Endothelial cell (in vitro differentiated cells): ENCODE measurements at places on chromosomes 3 and 15.
A peak's percentile ranks its signal among the peaks of the same experiment; 100 is the strongest.

- DNase-seq, result no peak
Measured at GRCh38 chr3:733313-733712, 359.5 kb upstream of the CNTN6 start.

DNA sequence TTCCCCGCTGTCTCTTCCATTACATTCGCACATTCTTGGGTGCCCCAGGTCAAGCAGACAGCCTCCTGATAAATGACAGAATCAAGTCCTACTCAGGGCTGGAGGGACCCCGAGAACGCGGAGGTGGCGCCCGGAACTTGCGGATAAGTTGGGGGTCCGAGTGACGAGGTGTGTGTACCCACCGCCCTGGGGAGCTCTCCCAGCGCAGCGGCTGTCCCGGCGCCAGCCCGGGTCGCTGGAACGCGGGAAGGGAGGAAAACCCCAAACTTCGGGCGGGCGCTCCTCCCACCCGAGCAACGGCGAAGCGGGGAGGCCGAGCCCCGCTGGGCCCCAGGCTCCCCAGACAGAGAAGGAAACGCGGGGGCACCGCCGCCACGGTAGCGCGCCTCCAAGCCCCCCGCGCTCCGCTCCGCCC, 550 bp downstream of the CLN6 start:
- DNase-seq, result no peak

GRCh38 chr15:31477851-31478701, 151.4 kb downstream of the KLF13 start:
- DNase-seq, result no peak

DNA sequence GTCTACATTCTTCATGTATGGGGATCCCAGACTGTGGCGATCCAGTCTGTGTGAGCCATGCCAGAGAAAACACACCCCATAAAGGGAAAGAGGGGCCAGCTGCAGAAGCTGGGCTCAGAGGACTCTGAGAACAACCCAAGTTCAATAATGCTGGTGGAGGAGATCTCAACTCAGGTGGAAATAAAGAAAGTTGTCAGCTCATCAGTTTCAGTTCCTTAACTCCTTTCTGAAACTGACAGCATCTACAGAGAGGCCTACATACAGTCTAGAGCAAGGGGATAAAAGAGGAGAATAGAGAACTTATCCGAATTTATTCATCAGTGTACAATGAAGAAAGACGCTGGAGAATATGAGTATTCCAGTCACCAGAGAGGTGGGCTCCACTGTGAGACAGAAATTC, 77.0 kb downstream of the NTRK3 start:
- DNase-seq, result no peak

GRCh38 chr3:155737844-155738460, 6.9 kb downstream of the PLCH1 start:
- DNase-seq, result no peak

DNA sequence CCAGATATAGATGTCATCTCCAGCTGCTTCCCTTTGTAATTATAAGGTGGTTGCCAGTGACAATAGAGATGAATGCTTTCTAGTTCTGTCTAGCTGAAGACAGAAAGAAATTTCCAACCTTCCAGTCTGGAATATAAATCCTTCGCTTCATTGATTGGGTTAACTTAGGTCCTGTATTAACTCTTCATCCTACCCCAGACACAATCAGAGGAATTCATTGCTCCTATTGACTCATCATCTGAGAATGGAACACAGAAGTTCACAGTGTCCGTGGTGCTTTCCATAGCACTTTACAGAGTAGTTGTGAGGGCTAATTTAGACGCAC, 241.4 kb downstream of the NFKBIZ start:
- no peak for DNase-seq

- no peak for DNase-seq
Measured at GRCh38 chr15:68425428-68426060, 6.4 kb downstream of the ITGA11 start.

- DNase-seq, result no peak
Measured at GRCh38 chr3:154708554-154708953, 278.6 kb upstream of the GPR149 start.

- DNase-seq, result no peak
Measured at GRCh38 chr15:90058308-90058707, 44.0 kb downstream of the IDH2 start.

GRCh38 chr3:179558742-179559364, 3.9 kb upstream of the ACTL6A start:
- DNase-seq, result peak; percentile 69

GRCh38 chr15:74773731-74774252, 8.1 kb upstream of the CSK start:
- no peak for DNase-seq

DNA sequence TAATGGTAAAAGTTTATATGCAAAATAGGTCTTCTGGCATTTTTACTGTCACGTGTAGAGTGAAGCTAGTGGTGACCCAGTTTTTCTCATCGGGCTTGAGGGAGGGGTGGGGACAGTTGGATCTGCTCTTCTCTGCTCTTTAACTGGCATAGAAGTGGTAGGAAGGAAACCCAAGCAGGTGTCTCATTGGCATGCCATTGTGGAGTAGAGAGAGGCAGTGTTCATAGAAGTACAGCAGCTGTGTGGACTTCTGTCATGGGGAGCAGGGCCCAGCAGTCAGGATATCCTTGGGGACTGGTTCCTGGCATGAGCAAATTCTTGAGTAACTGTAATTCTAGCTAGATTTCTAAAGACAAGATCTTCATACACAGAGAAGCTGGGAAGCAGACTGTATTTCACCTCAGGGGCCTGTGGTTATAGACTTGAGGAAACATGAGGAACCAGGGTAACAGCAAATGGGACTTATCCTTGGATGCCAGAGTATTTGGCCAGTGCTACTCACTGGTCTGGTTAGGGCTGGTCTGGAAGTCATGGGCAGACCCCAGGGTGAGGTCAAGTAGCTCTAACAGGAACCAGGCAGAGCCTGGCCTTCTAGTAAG, 42.9 kb downstream of the CDIN1 start:
- DNase-seq, result no peak

DNA sequence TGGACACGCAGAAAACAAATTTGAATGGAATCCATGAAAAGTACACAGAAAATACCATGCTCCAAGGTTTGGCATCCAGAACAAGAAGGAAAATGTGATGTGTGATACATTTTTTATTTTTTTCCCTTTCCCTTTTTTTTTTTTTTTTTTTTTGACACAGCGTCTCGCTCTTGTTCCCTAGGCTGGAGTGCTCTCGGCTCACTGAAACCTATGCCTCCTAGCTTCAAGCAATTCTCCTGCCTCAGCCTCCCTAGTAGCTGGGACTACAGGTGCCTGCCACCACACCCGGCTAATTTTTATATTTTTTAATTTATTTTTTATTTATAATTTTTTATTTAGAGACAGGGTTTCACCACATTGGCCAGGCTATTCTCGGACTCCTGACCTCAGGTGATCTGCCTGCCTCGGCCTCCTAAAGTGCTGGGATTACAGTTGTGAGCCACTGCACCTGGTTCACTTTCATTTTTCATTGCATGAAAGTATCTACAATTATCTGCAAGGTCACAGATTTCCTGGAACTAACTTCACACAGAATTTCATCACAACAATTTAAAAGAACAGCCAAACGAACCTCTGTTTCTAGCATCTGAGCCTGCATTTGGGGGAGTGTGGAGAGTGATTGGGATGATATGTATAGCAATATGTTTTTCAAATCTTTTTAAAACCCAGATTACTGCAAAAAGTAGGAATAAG, 8.3 kb downstream of the POU1F1 start:
- DNase-seq, result no peak

GRCh38 chr3:100518983-100519382, 26.6 kb downstream of the TMEM45A start:
- no peak for DNase-seq

DNA sequence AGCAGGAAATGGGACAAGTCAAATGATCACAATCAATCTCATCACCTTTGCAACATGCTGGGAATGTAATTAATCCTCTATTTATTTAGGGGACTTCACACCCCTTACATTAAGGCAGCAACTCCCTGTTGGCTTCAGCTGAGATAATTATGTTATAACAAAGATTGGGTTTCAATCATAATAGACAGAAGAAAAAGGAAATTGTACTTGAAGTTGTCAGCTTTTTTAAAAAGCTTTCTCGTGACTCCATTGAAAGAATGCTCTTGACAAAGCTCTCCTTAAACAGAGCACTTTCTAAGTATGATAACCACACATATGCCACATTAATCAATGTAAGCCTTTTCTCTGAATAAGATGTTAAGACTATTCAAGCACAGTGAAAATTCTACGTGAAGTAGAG, 65.7 kb downstream of the SHQ1 start:
- DNase-seq, result no peak

DNA sequence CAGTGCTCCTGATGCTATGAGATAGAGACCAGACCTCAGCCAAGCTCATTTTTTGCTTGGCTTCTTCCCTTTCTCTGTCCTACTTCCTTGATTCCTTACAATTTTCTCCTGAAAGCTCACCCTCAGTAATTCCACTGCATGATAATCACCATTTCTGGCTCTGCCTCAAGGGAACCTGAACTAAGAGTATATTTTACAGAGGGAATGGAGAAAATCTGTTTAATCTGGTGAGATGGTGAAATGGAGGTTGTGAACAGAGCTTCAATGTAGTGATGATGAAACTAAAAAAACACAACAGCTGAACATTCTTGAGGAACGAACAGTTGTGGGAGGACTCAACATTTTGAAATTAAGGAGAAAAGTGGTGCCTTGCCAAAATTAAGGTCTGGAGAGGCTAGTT, 16.3 kb downstream of the HHLA2 start:
- DNase-seq, result no peak
